ENCODE measurements at places on chromosomes 5 and 9. TPM values are rescaled to one million over a fixed set of nuclear protein-coding genes. Genes with fewer than 3 reads are reported as not detected.
A peak's percentile ranks its signal among the peaks of the same experiment; 100 is the strongest.

DNA sequence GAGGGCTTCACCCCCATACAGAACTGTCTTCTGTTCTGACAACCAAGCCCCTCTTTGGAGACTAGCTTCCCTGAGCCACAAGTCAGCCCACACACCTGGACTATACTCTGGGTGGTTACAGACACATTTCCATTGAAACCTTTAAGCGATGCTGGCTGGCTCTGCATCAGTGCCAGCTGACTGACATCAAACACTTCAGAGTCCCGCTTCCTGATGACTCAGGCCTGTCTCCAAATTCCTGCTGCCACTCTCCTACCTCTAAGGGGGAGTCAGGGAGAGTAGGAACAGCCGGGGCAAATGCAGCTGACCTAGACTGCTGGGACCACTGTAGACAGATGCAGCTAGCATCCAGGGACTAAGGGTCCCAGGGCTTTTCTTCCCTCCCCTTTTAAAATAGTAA lies 59.4 kb downstream of the SIL1 start:
- H3K36me3 ChIP-seq = no peaks in the 10 kb centered on the region
- DNase-seq = no peak
- H3K27ac ChIP-seq = no peak overlapping the region
- H3K4me3 ChIP-seq = no peak overlapping the region
- H3K4me1 ChIP-seq = peaks cover 24% of the 10 kb centered on the region

DNAJA1 gene
- 66.1 TPM for total RNA-seq

FAM78A gene
- 0.69 TPM for total RNA-seq

TAF1L gene
- not detected for total RNA-seq

- H3K36me3 ChIP-seq = no peaks in the 10 kb centered on the region
- no peak overlapping the region for H3K4me3 ChIP-seq
- H3K4me1 ChIP-seq = no peaks in the 10 kb centered on the region
- no peaks in the 10 kb centered on the region for H3K27me3 ChIP-seq
- no peak for DNase-seq
- no peak overlapping the region for H3K27ac ChIP-seq
Measured at GRCh38 chr9:15140051-15140450, 167.0 kb downstream of the TTC39B start.

TRIM14 gene
- 3.6 TPM for total RNA-seq

UIMC1 gene
- 64.0 TPM for total RNA-seq

UTP15 gene
- total RNA-seq = 18.6 TPM

DNA sequence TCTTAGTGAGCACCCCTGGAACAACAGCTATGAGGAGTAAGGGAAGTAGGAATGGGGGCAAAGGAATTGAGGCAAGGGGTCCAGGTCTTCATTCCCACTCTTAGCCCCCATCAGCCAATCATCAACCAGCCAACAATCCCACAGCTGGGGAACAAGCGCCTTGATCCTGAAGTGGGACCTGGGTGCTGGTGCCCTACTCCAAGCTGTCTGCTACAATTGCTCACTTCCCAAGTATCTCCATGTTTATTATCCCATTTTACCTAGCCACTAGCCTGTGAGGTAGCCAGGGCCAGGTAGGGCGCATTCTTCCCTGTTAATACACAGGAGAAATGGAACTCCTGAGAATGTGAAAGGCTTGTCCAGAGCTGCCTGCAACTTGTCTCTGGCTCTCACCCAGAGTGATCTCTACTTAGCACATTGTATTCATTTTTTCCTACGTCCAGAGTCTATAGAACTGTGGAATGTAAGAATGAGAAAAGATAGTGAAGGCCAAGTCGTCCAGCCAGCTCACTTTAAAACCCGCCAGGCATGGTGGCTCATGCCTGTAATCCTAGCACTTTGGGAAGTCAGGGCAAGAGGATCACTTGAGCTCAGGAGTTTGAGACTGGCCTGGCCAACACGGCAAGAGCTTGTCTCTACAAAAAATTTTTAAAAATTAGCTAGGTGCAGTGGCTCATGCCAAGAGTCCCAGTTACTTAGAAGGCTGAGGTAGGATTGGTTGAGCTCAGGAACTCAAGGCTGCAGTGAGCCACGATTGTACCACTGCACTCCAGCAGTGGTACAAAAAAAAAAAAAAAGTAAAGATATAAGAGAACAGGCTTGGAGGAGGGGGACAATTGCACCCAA lies 6.2 kb upstream of the DNAJC18 start:
- H3K4me3 ChIP-seq = no peak overlapping the region
- no peaks in the 10 kb centered on the region for H3K36me3 ChIP-seq
- H3K27me3 ChIP-seq = no peaks in the 10 kb centered on the region
- H3K4me1 ChIP-seq = no peaks in the 10 kb centered on the region
- DNase-seq = no peak
- no peak overlapping the region for H3K27ac ChIP-seq

ZNF346 gene
- 27.7 TPM for total RNA-seq

DNA sequence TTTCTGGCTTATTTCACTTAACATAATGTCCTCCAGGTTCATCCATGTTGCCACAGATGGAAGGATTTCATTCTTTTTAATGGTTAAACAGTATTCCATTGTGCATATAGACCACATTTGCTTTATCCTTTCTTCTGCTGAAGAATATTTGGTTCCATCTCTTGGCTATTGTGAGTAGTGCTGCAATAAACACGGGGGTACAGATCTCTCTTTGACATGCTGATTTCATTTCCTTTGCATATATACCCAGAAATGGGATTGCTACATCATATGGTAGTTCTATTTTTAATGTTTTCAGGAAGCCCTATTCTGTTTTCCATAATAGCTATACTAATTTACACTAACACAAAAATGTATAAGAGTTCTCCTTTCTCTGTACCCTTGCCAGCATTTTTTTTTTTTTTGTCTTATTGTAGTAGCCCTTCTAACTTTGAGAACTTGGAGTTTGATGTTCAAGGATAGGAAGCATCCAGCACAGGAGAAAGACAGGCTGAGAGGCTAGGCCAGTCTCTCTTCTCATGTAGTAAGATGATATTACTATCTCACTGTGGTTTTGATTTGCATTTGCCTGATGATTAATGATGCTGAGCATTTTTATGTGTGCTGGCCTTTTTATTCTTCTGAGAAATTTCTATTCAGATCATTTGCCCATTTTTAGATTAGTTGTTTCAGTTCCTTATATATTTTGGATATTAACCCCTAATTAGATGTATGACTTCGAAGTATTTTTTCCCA lies 592.2 kb upstream of the ZNF608 start:
- DNase-seq = no peak
- H3K36me3 ChIP-seq = no peaks in the 10 kb centered on the region
- H3K27ac ChIP-seq = no peak overlapping the region
- H3K4me1 ChIP-seq = peaks cover 5% of the 10 kb centered on the region
- H3K27me3 ChIP-seq = no peaks in the 10 kb centered on the region

DNA sequence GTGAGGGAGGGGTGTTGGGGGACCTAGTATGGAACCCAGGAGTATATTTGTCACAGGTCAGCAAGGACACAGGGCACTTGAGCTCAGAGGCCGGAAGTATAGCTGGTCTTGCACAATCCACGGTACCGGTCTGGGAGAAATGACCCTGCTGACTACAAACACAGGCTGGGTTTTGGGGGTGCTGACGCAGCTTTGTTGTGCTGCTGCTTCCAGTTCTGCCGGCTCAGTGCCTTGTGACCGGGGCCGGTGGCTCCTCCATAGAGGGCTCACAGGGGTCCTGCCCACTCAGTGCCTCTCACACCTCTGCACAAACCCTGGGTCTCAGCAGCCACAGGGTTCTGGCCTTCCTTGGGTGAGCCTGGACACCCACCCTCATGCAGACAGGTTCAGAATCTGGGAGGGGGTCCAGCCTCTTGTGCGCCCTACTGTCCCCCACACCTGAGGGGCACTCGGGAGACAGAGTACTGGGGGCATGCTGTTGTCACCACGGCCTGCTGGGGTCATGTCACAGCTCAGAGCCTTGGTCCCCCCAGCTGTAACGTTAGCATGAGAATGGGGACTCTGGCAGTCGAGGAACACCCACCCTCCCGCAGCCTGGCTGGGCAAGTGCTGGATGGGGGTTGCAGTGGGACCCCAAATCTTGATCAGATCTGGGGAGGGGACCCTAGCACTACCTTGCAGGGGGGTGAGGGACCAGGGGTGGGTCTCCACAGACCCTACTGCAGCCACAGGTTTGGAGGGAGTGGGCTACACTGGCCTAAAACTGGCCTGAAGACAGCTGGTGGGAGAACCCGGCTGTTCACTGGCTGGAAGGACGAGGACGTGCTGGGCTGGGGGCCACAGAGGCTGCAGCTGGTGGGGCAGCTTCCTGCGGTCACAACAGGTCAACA lies 17.7 kb downstream of the NINJ1 start:
- DNase-seq = peak; percentile 84
- H3K4me1 ChIP-seq = peaks cover 16% of the 10 kb centered on the region
- no peaks in the 10 kb centered on the region for H3K36me3 ChIP-seq
- H3K4me3 ChIP-seq = no peak overlapping the region
- no peaks in the 10 kb centered on the region for H3K27me3 ChIP-seq
- H3K27ac ChIP-seq = no peak overlapping the region

RGS7BP gene
- total RNA-seq = 3.5 TPM

DNA sequence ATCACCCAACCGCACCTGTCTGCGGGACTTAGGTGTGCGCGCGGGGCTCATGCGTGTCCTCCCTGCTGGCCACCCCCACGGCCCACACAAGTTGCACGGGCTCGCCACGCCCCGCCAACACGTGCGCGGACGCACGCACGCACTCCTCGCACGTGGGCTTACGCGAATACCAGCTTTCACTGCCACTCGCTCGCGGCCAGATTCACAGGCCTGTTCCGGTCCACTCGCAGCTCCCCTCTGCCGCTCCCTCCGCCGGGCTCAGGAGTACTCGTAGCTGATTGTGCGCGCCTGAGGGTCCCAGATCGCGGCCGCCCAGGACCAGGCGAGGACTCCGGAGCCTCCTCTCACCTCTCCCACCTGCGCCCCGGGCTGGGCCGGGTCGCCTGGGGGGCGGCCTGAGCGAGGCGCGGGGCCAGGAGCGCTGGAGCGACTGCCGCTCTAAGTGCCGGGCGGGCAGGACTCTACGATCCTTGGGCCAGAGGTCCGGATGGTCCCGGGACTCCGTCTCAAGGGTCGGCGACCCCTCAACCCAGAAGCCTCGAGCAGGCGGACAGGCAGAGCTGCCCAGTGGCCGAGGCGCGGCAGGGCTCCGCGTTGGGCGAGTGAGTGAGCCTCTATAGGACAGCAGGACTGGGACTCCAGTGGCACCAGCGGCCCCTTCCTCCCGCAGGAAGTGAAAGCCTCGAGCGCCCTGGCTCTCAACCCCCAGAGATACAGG lies 3.4 kb downstream of the PCDHGC5 start:
- DNase-seq = no peak
- no peak overlapping the region for H3K27ac ChIP-seq

DNA sequence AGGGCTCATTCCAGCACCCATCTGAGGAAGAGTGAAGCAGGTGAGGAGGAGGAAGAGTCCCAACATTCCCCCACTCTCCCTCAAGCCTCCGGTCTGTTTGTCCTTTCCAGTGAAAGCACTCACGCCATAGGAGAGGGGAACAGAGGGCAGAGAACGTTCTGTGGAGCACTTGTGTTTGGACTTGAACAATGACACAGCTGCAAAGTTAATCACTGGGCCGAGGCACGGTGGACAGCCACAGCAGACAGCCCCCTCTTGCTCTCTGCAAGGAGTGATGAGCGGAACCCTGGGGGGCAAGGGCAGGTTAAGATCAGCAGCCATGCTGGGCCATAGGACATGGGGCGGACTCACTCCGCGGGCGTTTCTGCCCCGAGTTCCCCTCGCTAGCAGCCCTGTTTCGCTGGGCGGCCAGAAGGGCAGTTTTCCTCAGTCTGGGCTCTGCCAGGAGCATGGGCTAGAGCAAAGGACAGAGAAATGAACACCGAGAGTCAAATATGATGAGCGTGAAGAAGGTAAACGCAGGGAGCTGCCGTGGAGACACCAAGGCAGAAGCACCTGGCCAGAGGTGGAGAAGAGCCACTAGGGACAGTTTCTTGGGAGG lies 185.7 kb downstream of the GAPVD1 start:
- no peak for DNase-seq
- H3K27me3 ChIP-seq = no peaks in the 10 kb centered on the region
- H3K36me3 ChIP-seq = no peaks in the 10 kb centered on the region
- H3K4me1 ChIP-seq = peaks cover 10% of the 10 kb centered on the region
- no peak overlapping the region for H3K27ac ChIP-seq

GRCh38 chr9:75894566-75894965 lies 4.1 kb downstream of the PCSK5 start:
- peaks cover 23% of the 10 kb centered on the region for H3K4me1 ChIP-seq
- DNase-seq = no peak
- no peak overlapping the region for H3K4me3 ChIP-seq
- H3K36me3 ChIP-seq = no peaks in the 10 kb centered on the region
- H3K27ac ChIP-seq = no peak overlapping the region
- no peaks in the 10 kb centered on the region for H3K27me3 ChIP-seq

DNA sequence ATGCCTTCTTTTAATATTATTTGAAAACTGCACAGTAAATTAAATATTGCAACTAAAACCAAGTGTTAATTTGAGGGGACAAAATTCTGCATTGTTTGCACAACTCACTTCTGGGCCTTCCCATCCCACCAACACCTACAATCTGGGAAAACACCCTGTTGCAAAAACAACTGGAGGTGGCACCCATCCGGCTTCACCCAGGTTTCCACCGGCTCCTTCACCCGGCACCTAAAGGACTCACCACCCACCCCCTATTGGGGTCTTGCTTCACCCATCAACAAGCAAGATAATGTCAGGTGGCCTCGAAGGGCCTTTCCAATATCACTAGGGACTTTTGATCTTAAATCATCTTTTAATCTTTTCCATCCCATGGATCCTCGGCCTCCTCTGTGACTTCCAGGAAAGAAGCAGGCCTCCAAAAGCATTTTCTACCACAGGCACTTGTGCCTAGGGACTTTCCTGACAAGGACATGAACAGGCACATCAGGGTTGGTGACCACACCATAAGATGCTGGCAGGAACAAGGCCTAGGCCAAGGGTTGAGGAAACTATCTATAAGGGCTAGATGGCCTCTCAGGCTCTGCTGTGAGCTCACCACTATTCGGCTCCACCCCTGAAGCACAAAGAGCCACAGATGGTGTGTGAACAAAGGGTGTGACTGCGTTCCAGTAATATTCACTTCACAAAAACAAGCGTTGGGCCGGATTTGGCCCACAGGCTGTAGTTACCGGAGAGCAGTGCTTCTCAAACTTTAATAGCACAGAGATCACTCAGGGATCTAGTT lies 205.1 kb downstream of the AUH start:
- no peak overlapping the region for H3K27ac ChIP-seq
- no peaks in the 10 kb centered on the region for H3K36me3 ChIP-seq
- no peaks in the 10 kb centered on the region for H3K4me1 ChIP-seq
- no peak for DNase-seq
- H3K4me3 ChIP-seq = no peak overlapping the region

All from ovary (tissue), 10 donors.